Activated CD4-positive, alpha-beta T cell treated with anti-CD3 and anti-CD28 coated beads, Interleukin-2, amount 10 ng/mL, durations not matched to agents 24 days and 14 days (primary cell): ENCODE measurements at places on chromosomes 12 and 14.
A peak's percentile ranks its signal among the peaks of the same experiment; 100 is the strongest.

DNA sequence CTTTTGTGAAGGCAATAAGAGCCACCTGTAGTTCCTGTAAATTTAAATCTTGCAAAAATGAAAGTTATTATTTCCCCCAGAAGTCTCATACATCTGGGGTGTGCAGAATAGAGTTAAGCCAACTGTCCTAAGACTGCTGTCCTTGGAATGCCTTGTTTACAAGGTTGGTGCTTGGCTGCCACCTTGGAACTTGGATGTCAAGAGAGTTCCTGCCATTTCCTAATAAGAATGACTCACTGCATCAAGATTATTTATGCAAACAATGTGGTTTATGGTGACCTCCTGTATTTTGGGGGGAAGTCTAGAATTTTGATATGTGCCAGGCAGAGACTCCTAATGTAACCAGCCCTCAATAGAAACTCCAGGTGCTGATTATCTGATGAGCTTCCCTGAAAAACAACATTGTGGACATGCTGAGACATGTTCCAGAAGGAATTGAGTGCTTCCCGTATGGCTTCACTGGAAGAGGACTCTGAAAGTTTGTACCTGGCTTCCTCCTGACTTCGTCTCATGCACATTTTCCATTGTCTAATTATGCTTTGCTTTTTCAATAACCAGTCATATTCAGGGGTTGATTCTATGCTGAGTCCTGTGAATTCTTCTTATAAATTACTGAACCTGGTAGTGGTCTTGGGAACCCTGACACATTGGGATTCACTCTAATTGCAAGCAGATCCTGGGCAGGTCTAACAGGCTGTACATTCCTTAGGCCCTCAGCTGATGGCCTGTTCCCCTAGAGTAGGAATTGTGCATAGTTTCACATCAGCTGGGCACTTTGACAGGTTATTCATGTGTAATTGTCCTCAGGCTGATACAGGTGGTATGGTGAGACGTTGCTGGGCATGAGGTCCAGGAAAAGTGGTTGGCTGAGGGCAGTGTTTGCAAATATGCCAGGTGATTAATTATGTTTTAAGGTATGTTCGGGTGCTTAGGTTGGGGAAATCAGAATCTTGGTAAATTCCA lies 1370.7 kb upstream of the TMEM132C start:
- no peak for DNase-seq

- DNase-seq = no peak
Observed at GRCh38 chr12:117090816-117091711, 8.2 kb downstream of the TESC start.

DNA sequence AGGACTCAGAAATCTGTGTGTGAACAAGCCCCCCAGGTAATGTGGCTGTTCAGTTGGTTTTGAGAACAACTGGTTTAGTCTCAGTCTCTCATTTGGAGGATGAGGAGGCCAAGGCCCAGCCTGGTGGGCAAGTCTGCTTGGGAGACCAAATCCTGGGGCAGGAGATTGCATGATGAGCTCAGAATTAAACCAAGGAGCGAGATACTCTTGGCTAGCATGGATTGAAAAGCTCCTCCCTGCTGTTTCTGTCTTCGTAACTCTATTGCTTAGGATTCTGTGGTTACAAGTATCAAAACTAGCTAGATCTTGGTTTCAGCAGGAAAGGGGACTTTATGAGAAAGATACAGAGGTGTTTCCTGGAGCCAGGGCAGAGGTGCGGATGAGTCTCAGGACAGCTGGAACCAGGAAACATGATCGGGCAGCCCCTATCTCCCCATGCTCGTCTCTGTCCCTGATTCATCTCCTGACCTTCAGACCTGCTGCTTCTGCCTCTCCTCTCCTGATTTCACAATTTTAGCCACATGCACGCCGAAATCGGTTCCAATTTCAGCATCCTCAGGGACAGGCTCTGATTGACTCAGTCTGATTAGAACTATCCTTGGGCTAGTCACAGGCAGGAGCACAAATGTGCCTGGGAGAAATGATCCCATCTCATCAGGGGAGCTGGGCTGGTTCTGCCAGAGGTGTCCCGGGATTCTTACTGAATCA lies 40.2 kb upstream of the RIN3 start:
- DNase-seq = no peak

- no peak for DNase-seq
Observed at GRCh38 chr14:47226877-47227520, 448.4 kb downstream of the MDGA2 start.

DNA sequence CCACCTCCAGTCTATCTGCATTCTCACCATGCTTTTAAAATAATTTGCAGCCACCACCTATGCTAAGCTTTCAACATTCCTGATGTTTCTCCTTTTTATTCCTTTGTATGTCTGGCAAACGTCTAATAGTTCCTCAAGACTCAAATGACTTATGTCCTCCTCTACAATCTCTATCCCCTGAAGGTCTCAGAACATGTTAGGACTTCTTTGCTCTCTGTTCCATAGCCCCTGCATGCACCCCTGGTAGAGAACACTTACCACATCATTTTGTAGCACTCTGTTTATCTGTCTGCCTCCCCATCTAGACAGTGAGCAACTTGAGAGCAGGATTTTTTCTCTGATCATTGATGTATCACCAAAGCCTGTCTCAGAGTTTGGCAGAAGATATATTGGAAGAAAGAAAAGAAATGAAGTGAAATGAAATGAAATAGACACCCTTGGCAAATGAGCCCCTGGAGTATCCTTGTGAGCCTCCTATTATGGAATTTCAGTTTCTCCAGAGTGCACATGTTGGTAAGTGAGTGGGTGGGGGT lies 1231.2 kb upstream of the FLRT2 start:
- DNase-seq = no peak

GRCh38 chr14:100862277-100862676 lies 36.4 kb downstream of the MEG3 start:
- DNase-seq = no peak

- DNase-seq = no peak
Observed at GRCh38 chr14:33081259-33081658, 142.6 kb downstream of the NPAS3 start.

- DNase-seq = peak; percentile 73
Observed at GRCh38 chr14:73325630-73326299, 88.5 kb downstream of the PAPLN start.

DNA sequence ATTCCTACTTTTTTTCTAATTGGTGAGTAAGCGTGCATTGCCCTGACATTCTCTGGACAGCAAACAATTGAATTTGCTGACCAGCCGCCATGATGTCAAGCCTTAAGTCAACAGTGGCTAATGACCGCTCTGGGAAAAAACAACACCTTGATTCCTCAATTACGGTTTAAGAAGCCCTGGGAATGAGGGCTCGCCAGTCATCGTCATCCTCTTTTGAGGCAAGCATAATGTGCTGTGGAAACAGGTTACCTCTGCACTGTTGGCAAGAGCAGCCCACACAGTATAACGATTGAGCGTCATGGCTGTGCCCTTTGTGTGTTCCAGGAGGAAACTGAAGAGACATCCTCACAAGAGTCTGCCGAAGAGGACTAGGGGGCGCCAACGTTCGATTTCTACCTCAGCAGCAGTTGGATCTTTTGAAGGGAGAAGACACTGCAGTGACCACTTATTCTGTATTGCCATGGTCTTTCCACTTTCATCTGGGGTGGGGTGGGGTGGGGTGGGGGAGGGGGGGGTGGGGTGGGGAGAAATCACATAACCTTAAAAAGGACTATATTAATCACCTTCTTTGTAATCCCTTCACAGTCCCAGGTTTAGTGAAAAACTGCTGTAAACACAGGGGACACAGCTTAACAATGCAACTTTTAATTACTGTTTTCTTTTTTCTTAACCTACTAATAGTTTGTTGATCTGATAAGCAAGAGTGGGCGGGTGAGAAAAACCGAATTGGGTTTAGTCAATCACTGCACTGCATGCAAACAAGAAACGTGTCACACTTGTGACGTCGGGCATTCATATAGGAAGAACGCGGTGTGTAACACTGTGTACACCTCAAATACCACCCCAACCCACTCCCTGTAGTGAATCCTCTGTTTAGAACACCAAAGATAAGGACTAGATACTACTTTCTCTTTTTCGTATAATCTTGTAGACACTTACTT lies 138.9 kb downstream of the HMGA2 start:
- DNase-seq = no peak

GRCh38 chr12:124492879-124493808 lies 74.3 kb downstream of the NCOR2 start:
- DNase-seq = no peak

DNA sequence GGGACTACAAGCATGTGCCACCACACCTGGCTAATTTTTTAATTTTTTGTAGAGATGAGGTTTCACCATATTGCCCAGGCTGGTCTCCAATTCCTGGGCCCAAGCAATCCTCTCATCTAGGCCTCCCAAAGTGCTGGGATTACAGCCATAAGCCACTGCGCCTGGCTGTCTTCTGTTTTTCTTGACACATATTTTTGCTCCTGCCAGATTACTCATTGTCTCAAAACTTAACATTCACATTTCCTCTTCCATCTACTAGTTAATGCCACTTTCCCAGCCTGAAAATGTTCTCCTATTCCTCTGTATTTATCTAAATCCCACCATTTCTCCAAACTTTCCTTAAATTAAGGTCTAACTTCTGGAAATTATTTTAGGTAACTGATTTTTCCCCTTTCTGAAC lies 36.2 kb upstream of the KCNH3 start:
- no peak for DNase-seq

DNA sequence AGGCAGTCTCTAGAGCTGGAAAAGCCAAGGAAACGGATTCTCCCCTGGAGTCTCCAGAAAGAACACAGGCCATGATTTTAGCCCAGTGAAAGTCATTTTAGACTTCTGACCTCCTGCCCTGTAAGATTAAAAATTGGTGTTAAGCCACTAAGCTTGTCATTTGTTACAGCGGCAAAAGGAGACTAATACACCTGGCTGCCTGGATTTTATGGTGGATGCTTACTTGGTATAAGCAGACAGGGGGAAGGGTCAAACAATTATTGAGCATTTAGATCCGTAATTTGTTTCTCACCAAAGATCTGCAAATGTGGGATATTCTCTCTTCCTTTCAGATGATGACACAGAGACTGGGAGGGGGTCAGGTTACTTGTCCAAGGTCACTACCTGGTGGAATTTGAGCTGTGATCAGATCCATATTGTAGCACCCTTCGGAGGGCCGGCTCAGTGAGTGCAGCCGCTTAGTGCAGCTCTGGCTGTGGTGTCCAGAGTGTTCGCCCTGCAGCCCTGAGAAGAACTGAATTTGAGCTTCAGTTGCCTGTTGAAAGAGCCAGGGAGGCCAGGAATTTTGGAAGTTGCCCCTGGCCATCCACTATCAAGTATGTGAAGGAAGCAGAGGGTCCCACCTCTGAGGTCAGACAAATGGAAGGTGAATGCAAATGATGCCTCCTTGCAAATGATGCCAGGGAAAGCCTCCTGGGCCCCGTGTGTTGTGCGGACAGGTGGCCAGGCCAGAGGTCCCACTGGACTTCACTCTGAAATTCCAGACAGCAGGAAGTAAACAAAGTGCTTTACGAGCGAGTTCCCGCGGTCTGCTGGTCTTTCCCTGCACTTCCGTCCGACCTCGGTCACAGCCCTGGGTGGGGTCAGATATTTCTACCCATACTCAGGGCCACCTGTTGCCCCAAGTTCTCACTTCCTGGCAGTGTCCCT lies 15.1 kb downstream of the GLRX5 start:
- no peak for DNase-seq

- no peak for DNase-seq
Observed at GRCh38 chr12:84757978-84758377, 154.6 kb downstream of the SLC6A15 start.

DNA sequence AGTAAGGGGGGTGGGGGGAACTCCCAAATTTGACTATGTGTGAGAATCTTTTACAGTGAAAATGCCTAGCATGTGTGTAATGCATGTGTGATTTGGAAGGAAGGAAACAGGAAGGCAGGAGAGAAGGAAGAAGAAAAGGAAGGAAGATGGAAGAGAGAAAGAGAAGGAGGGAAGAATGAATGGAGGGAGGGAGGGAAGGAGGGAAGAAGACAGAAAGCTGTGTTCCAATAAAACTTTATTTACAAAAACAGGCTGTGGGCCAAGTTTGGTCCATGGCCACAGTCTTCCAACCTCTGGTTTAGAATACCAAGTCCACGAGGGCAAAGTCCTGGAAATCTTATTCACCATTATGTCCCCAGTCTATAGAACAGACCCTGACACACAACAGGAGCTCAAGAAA lies 278.9 kb downstream of the KSR2 start:
- no peak for DNase-seq

DNA sequence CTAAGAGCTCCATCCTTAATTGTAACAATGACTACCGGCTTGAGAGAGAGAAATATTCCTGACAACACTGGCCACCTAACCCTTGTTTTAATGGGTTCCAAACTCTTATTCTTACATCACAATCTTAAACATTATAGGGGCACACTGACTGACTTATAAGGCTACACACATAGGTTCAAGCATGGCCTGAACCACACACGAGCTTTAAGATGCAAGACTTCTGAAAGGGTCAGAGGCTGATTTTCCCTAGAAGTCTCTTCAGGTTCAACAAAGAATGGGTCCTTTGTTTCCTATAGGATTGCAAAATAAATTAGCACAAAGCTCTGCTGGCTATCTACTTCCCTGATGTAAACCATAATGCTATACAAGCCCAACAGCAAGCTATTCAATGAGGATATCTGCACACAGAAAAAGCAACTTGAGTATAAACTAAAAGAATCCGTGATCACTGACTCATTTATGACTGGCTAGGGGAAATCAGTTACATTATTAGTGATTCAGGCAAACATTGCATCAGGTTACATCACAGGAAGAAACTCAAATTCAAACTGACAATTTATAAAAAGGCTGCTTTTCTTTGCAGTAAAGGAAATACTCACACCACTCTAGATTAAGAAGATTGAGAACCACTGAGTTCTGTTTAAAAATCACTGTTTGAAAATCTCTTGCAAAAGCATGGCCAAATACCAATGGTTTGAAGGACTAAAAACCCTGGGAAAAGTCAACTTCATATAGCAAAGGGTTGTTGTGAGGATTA lies 8.5 kb downstream of the BTG1 start:
- DNase-seq = peak; percentile 60

DNA sequence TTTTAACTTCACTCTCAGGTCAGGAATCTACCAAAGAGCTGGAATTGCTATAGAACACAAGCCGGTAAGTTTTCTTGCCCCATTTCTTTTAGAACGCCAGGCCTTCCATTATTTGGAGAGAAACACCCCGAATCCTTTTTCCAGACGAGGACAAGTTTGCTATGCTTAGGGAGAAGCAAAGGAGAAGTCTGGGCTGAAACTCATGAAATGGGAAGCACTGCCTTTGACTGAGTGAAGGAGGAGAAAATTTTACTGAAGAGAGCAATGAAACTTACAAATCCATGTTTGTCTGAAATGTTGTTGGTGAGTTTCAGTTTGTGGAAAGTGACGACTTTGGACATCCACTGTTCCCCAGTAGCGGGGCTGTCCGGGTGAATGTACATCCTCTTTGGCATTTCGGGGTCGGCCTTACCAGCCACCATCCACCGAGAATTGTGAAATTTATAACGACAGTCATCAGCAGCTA lies 3.3 kb downstream of the TBX3 start:
- DNase-seq = no peak
